ENCODE measurements at places on chromosomes 2 and 18.

DNA sequence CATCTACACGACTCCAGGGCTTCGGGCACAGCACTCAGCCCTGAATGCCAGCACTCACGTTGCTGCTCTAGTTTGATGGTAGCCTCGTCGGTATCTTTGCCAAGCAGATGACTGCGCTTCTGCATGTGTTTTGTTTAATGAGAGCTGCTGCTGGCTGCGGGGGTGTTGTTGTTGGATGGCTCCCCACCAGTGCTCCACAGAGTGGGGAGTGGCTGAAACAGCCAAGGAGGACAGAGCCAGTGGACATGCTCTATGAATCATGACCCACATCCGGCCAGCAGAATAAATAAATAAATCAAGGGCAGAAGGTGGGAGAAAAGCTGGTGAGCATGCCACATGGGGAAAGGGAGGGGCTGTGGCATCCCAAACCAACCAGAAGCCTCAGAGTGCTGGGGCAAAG lies 131.2 kb upstream of the SOX11 start:
- no peak for DNase-seq

- DNase-seq: no peak
Measured at GRCh38 chr18:58937071-58937886, 72.6 kb downstream of the ZNF532 start.

- no peak for DNase-seq
Measured at GRCh38 chr2:51629406-51629805, 597.5 kb upstream of the NRXN1 start.

DNA sequence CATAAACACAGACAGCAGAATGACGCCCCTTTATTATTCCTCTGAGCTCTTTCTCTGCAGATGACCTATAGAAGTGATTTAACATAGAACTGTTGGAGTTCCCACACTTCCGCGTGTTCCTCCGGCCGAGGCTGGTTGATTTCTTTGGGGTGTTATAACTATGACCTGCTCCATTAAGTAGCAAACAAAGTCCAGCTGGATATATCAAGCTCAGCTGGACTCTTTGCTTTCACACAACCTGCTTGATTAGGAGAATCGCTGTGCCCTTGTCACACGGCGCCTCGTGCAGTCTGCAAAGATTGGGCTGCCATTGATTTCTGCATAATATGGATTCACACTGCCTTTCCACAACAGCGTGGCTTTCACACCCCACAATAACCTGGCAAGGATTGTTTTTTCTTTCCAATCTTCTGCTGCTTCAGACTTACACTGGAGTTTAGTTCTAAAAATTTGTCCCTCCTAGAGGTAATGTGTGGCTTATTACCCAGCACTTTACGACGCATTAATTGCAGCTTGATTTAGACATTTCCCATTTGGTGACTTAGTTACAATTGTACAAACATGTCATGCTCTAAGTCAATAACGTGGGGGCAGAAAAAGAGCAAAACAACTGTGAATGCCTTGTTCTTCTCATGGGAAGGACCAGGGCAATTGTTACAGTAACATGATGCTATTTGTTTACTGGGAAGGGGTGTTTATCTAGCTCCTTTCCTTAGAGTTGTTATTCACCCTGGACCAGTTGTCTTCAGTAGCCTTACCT lies 485.7 kb downstream of the TXNL1 start:
- DNase-seq: no peak

- DNase-seq: no peak
Measured at GRCh38 chr2:117411983-117412382, 402.5 kb upstream of the DDX18 start.

- DNase-seq: no peak
Measured at GRCh38 chr2:199455545-199456382, 2.0 kb downstream of the SATB2 start.

GRCh38 chr2:62768615-62769014 lies 63.1 kb downstream of the EHBP1 start:
- DNase-seq: no peak

DNA sequence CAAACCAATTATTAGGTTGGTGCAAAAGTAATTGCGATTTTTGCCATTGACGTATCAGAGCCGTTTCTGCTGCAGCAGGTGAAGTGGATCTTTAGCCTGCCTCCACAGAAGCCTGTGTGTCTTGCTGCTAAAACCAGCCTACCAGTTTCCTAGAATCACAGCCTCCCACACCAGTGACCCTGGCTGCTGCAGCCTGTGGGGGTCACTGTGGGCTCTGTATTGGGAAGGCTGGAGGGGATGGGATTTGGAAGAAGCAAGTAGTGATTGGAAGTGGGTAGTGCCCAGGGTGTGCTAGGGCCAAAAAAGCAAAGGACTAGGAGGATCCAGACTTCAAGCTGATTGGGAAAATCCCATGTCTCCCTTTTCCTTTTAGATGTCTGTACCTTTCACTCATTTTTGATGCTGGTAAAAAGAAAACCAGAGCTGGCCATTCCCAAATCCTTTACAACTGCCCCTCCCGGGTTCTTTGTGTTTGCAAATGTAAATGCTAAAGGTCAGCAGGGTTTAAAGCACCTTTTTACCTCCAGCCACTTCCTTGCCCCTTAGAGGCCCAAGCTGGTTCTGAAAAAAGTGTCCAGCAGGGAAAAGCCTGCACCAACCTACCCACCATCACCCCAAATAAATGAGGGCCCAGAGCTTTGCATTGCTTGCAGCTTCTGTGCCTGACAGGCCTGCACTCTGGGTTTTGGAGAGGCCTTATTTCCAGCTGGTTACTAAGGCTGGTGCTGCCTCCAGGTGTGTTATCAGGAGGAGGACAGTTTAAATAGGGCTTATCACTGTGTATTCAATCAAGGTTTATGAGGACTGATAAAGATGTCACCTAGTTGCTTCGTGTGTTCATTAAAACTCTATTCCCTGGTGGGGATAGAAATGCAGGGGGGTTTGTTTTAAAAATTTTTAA lies 172.0 kb downstream of the MIB1 start:
- DNase-seq: no peak

GRCh38 chr2:226934546-226935201 lies 98.8 kb downstream of the RHBDD1 start:
- no peak for DNase-seq

GRCh38 chr2:63131196-63131595 lies 80.6 kb downstream of the OTX1 start:
- no peak for DNase-seq

- DNase-seq: no peak
Measured at GRCh38 chr18:29171892-29172755, 995.2 kb upstream of the CDH2 start.

GRCh38 chr18:78950386-78950785 lies 29.2 kb upstream of the SALL3 start:
- DNase-seq: no peak

All from upper lobe of left lung (tissue), 6 donors.